ENCODE measurements at places on chromosomes 2 and 18.

- DNase-seq: no peak
Measured at GRCh38 chr2:99140860-99141109, 722 bp upstream of the C2orf15 start.

DNA sequence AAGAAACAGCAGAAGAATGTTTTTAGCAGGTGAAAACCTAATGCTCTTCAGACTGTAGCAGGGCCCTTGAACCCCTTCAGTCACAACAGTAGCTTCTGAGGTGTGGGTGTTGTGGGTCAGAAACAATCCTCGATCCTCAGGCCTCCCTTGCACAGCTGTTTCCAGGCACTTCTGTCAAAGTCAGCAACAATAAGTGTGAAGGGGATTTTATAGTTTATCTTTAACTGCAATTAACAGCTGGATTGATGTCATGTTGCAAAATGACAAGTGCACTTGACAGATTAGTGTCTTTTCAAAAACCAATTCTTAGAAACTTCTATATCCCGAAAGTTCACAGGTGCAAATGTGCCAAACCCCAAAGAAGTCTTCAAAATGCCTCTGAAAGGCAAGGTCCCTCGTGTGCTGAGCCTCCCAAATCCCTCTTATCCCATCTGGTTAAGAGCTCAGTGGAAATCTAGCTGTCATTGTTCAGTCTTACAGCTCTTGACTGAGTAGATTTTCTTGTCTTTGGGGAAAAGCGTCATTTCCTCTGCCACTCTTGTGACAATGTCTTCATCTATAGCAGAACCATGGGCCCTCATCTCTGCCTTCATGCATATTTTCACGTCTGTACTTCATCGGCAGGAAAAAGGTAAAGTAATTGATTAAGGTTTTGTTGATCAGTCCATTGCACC lies 29.6 kb downstream of the M1AP start:
- no peak for DNase-seq

GRCh38 chr18:13538630-13539029 lies 187.7 kb downstream of the FAM210A start:
- DNase-seq: no peak

DNA sequence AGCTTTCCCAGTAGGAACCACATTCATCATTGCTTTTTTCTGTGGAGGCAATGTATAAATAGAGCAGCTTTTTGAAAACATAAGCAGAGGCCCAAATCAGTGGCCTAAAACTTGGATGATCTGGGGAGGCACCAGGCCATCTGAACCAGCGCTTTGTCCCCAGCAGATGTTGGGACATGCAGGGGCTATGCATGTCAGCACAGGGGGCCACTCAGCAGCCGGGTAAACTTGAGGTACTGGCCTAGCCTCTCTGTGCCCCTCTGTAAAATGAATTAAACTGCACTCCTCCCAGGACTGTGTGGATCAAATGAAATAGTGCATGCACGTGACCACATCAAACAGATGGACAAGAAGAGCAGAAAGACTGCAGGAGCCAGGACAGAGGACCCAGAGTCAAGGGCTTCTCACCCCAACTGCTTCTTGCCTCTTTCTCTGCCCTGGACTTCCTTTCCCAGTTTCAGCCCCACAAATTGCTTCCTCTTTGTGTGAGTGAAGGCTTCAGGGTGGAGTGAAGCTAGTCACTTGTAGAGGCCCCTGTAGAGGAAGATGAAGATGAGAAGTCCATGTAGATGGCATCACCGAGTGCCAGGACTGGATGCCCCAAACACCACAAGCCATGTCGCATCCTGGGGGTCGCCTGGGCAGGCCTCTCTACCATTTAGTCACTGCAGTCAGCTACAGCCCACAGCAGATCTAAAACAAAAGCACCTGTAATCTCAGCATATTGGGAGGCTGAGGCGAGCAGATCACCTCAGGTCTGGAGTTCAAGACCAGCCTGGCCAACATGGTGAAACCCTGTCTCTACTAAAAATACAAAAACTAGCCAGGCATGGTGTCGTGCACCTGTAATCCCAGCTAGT lies 53.2 kb downstream of the IMPA2 start:
- no peak for DNase-seq

- no peak for DNase-seq
Measured at GRCh38 chr18:1392865-1393734, 488.4 kb downstream of the ADCYAP1 start.

GRCh38 chr18:50803592-50803991 lies 16.2 kb downstream of the MRO start:
- no peak for DNase-seq

Measured in kidney glomerular epithelial cell (primary cell).